Lower leg skin (tissue), 4 donors: ENCODE measurements at places on chromosomes 16 and 17. TPM values are rescaled to one million over a fixed set of nuclear protein-coding genes. Genes with fewer than 3 reads are reported as not detected.

GRCh38 chr17:80445007-80445725, 30.2 kb downstream of the ENDOV start:
- DNase-seq: no peak

DNA sequence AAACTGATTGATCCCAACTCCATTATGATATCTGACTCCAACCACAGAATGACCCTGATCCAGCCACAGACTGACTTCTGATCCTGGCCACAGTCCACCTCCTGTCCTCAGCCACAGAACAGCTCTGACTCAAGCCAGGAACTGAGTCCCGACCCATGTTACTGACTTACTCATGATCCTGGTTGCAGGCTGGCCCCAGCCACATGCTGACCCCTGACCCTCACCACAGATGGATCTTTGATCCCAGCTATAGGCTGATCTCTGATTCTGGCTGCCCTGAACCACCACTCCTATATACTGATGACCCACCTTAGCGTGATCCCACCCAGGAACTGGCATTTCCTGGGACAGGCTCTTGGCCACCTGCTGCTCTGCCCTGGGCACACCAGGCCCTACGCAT, 32.2 kb upstream of the IL21R start:
- no peak for DNase-seq

GRCh38 chr16:25045696-25046381, 30.7 kb upstream of the ARHGAP17 start:
- DNase-seq: no peak

Gene CRISPLD2
- total RNA-seq: 80.1 TPM

GRCh38 chr17:50460831-50461526, 7.7 kb downstream of the CHAD start:
- DNase-seq: no peak

DNA sequence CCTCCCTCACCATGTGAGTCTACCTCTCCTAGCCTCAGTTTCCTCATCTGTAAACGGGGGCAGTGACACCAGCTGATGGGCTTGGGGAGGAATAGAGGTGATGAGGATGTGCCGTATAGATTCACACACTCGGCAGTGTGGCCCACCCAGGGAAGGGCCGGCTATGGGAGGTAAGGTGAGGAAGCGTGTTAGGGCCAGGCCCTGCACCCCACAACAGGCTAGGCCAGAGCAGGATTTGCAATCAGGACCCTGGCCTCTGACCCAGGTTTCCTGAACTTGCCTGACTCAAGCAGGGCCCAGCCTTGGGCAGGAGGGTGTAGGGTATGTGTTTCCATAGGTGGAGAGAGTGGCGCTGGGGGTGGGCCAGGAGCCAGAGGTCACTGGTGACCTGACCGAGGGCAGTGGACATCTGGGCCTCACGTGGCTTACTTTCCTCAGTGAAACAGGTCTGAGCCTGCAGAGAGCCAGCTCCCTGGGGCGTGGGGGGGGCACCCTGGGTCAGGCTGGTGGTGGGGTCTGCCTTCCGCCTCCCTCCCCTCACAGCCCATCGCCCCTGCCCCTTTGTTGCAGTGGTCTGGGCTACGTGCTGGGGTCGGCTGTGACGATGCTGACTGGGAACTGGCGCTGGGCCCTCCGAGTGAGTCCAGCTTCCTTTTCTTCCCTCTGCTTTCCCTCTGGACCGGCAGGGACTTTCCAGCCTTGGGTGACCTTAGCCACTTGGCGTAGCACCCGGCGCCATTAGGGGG, 12.8 kb downstream of the SPNS3 start:
- no peak for DNase-seq

Gene KRTAP3-2
- not detected for total RNA-seq
